GM13977 (cell line): ENCODE measurements at places on chromosomes 6 and 20.

DNA sequence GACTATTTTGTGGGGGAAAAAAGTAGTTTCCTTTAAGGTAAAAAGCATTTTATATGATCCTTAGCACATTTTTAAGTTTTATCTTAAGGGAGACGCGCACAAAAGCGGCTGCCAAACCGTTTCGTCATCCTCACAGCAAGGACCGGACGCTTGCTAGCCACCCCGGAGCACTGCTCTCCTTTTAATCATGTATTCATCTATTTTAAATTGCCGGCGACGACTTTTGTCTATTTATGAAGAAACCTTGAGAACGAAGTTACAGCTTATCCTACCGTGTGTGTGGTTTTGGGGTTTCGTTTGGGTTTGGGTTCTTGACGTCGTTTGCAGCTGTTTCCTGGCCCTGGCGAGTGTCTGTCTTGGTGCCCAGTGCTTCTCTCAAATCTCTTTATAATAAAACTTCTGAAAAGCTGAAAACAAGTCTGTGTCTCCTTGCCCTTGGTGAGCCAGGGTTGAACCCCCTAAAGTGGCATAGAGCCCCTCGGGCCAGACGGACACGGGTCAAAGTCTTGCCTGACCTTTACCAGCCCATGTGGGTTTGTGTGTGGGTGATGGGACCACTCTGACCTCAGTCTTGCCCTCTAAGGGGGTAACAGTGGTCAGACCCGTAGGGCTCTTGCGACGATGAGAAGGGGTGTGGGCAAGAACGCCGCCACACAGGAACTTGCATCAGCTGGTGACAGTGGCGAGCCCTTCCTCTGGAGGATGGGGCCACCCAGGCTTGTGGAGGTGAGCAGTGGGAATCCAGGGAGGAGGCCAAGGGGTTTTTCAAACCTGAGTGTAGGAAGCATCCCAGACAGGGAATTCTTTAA lies 117.6 kb downstream of the JPH2 start:
- peak; percentile 75 for DNase-seq

GRCh38 chr20:39853636-39854035 lies 835.4 kb downstream of the MAFB start:
- DNase-seq = no peak

- no peak for DNase-seq
Measured at GRCh38 chr20:36848078-36848660, 27.8 kb upstream of the TLDC2 start.

- no peak for DNase-seq
Measured at GRCh38 chr6:67881706-67882065, 753.4 kb upstream of the ADGRB3 start.

DNA sequence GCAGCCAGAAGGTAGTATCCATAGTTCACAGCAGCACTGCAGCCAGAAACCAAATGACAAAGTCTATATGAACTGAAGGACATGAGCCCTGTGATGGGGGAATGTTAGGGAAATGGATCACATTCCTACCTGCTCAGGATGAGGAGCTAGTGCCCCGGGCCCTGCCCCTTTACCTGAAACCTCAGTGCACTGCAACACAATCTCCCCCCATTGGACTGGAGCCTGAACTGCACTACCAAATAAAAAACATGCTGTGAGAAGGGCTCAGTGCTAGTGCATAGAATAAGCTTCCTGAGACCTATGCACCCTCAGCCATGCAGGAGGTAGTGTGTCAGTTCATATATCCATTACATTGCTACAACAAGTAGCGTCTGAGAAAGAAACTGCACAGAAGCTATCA lies 477.8 kb downstream of the HACE1 start:
- no peak for DNase-seq

DNA sequence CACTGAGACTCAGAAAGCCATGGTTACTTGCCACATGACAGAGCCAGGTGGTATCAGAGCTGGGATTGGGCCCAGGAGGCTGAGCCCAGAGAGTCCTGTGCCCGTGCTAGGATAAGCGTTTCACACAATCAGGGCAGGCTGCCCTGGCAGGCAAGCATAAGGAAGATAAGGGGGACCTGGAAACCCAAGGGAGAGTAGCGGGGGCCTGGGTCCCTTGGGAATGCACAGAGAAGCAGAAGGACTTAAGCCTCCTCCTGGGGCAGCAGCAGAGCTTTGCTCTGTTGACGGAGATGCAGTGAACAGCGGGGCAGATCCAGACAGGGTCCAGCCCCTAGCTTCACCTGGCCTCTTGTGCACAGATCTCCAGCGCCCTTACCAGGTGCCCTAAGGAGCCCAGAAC lies 8.7 kb downstream of the TRIB3 start:
- DNase-seq = no peak

DNA sequence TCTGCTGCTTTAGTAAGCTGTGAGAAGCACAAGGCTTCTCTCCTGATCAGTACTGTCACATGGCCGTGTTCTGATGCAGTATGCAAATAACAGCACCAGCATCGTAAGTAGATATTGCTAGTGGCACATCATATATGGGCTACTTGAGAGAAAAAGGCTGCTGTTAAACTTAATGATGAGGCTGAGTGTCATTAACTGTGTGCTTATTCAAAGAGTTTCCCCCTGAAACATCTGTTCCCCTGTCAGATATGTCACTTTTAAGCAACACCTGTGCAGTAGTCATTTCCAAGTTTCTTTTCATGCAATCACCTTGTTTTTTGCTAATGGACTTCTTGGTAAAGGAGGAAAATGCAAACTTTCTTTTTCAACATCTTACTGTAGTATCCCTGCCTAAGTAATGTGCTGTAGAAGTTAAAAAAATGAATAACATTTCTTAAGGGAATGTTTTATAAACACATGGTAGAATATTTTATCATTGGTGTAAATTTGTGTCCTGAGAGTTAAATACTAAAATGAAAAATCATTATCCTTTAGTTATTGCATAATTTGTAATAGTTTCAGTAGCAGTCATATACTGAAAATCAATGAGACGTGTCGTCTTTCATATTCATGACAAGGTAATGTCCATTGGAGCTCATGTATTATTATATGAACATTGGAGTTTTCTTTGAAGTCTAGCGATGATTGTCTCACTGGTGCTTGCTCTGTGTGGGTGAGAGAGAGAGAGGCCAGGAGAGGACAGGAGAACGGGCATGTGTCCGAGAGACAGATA lies 366.3 kb downstream of the CDKAL1 start:
- DNase-seq = peak; percentile 50

DNA sequence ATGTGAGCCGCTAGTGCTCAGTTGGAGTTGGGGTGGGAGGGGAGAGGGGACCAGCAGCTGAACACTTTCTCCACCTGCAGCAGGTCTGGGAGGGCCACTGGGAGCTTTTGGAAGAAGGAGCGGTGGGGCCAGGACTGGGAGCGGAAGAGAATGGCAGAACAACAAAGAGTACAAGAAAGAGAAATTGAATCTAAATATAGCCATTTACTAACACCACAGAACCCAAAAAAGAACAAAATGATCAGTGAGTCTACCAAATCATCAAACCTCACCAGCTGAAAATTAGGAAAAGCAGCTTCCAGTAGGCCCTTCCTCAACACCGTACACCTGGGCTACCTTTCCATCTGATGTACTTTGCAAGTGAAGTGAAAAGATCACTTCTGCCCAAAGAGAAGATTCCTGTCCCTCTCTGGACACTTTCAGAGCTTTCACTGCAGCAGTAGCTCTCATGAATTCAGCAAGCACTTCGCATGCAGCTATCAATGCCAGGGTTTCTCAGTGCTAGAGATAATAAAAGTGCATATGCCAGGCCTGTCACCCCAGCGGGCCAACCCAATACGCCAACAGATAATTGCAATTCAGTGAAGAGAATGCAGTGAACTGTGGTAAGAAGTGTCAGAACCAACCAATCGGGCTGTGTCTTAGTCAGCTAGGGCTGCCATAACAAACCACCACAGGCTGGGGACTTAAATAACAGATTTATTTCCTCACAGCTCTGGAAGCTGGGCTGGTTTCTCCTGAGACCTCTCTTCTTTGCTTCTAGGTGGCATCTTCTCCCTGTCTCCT lies 597 bp downstream of the LY86 start:
- DNase-seq = no peak

- peak; percentile 96 for DNase-seq
Measured at GRCh38 chr6:33008944-33009861, at the start of gene HLA-DOA. Gene HLA-DOA (minus strand): TSS chr6:33009591.

GRCh38 chr20:60882836-60883235 lies 369.2 kb upstream of the CDH4 start:
- no peak for DNase-seq

DNA sequence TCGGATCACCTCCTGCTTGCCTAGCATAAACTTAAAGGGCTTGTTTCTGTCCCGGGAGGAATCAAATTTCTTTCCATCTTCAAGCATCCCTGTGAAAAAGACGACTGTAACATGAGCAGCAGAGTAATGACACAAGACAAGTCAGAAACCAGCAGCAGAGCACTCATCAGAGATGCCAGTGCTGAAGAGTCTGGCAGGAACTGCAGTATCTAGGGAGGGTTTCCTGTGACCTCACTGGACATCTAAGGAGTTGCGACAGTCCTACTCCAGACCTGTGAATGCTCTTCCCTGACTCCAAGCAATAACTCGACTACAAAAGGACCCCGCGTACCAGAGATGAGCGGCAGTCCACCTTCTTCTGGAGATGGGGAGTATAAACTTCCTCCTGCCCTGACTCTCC lies 17.3 kb downstream of the FKBP1A start:
- DNase-seq = no peak

- DNase-seq = no peak
Measured at GRCh38 chr6:88612631-88613030, 350.8 kb downstream of the RNGTT start.

DNA sequence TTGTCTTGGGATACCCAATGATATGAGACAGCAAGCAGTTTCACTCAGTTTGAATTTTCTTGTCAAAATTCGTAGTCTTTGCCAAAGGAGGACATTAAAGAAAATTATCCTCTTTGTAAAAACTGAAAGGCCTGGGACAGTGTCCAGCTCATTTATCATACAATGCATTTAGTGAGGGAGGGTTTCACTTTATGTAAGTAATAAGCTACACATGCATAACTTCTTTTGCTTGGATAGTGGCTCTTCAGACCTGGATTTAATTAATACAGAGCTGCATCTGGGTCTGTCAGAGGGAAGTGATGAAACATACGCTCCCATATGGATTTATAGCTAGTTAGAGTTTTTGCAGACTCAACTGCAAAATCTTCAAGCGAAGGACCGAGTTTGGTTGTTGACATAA lies 175.6 kb downstream of the PHACTR1 start:
- DNase-seq = no peak

GRCh38 chr20:19285436-19285835 lies 73.0 kb downstream of the SLC24A3 start:
- no peak for DNase-seq
